Foreskin keratinocyte (primary cell): ENCODE measurements at places on chromosomes 7 and 10.
A peak's percentile ranks its signal among the peaks of the same experiment; 100 is the strongest.

GRCh38 chr7:155260498-155260872, 37.2 kb upstream of the INSIG1 start:
- no peak for DNase-seq

GRCh38 chr10:37534166-37534565, 323.2 kb downstream of the ZNF248 start:
- no peak for DNase-seq

- peak; percentile 0 for DNase-seq
Observed at GRCh38 chr7:92421676-92422435, 25.4 kb upstream of the GATAD1 start.

DNA sequence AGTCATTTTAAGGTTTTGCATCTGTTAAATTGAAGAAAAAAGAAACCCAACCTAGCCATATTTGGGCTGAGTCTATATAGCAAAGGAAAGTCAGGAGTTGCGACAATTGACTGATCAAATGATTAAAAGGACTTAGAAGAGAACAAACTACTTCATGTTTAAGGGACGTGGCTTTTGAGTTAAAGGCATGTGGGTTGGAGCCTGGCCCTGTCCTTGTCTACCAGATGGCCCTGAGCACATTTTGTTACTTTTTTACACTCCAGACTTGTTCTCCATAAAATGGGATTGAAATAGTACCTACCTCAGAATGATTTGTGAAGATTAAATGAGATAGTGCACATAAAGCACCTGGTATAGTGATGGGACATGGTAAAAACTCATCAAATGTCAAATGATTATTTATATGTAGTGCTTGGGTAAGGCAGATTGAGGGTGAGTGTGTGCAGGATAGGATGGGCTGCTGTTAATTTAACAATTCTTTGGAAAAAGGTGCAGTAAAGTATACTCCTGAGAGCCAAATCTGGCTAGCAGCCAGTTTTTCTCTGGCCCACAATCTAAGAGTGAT, 168.3 kb downstream of the KIF20B start:
- no peak for DNase-seq

GRCh38 chr10:89679986-89680385, 21.4 kb upstream of the KIF20B start:
- no peak for DNase-seq

GRCh38 chr10:96266118-96266770, 5.1 kb downstream of the BLNK start:
- no peak for DNase-seq

GRCh38 chr7:155580367-155580766, 34.0 kb upstream of the CNPY1 start:
- no peak for DNase-seq

DNA sequence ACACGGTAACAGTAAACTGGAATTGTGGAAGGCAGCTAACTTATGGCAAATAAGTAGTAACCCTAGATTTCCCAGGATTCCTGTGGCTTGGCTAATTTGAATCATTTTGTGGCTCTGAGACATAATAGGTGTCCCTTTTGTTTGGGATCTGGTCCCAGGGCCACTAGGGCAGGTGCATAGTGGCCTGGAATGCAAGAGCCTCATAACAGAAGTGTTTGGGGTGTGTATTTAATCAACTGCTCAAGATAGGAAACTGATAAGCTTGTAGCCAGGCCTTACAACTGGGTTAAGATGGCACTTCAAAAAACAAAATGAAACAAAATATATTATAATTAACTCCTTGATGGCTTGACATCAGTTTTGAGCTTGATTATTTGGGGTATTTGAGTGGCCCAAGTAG, 541.8 kb downstream of the ETV1 start:
- DNase-seq, result no peak

GRCh38 chr7:65809982-65810288, 62.9 kb upstream of the VKORC1L1 start:
- no peak for DNase-seq

- DNase-seq, result no peak
Observed at GRCh38 chr10:75755528-75755927, 324.1 kb downstream of the LRMDA start.

- DNase-seq, result no peak
Observed at GRCh38 chr7:101823096-101823495, 5.7 kb downstream of the CUX1 start.

DNA sequence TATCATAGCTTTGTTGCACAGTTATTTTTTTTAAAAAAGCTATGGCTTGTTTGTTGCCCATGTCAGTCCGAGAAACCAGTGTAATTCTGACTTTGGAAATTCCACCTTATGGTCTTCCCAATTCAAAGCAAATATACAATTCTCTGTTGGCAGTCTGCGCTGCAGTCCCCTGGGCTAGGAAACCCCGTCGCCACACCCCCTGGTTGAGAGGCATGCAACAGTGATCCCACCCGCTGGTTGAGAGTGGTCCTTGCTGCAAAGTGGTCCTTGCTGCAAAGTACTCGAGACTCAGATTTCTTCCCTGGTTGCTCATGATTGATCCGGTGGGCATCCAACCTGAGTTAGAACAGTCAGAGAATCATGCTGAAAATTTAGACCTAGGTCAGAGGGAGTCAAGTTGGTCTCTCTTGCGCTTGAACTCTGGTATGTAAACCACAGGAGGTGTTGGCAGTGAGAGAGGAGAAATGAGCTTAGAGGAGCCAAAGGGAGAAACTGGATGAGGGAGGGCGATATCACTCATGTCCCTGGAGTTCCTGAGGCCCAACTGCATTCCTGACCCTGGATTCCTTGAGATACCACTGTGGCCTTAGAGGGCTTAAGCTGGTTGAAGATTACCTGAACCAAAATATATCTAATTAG, 45.0 kb upstream of the STK17A start:
- DNase-seq, result no peak

- no peak for DNase-seq
Observed at GRCh38 chr7:131067220-131067619, 260.5 kb upstream of the MKLN1 start.

DNA sequence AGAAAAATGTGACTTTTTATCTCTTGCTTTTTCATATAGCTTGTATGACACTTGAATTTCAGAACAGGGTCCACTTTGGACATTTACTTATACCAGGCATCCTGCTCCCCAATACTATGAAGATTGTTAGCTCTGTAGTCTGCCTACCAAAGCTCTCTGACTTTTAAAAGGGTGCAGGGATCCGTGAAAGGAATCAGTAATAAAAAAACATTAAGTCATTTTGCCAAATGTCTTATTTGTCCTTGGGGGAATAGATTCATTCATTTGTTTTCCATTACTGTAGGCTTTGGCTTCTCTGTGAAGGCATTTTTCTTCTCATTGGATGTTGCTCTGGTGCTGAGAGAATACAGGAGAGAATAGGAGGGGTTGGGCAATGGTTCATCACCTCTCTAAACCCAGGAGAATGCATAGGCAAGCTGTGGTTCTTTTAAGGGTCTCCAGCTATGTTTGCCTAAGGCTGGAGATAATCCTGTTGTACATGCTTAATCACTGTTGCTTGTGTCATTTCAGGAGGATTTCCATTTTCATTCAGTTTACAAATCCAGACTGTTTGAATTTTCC, 103.5 kb downstream of the SRI start:
- no peak for DNase-seq

DNA sequence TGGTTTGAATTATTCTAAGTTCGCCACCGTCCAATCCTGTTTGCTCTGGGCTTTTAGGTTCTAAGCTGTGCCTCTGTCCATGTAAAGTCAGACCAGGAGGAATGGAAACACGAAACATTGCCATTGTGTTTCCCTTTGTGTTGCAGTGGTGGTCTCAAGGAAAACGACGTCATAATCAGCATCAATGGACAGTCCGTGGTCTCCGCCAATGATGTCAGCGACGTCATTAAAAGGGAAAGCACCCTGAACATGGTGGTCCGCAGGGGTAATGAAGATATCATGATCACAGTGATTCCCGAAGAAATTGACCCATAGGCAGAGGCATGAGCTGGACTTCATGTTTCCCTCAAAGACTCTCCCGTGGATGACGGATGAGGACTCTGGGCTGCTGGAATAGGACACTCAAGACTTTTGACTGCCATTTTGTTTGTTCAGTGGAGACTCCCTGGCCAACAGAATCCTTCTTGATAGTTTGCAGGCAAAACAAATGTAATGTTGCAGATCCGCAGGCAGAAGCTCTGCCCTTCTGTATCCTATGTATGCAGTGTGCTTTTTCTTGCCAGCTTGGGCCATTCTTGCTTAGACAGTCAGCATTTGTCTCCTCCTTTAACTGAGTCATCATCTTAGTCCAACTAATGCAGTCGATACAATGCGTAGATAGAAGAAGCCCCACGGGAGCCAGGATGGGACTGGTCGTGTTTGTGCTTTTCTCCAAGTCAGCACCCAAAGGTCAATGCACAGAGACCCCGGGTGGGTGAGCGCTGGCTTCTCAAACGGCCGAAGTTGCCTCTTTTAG, 46.3 kb upstream of the DMBT1 start:
- no peak for DNase-seq

DNA sequence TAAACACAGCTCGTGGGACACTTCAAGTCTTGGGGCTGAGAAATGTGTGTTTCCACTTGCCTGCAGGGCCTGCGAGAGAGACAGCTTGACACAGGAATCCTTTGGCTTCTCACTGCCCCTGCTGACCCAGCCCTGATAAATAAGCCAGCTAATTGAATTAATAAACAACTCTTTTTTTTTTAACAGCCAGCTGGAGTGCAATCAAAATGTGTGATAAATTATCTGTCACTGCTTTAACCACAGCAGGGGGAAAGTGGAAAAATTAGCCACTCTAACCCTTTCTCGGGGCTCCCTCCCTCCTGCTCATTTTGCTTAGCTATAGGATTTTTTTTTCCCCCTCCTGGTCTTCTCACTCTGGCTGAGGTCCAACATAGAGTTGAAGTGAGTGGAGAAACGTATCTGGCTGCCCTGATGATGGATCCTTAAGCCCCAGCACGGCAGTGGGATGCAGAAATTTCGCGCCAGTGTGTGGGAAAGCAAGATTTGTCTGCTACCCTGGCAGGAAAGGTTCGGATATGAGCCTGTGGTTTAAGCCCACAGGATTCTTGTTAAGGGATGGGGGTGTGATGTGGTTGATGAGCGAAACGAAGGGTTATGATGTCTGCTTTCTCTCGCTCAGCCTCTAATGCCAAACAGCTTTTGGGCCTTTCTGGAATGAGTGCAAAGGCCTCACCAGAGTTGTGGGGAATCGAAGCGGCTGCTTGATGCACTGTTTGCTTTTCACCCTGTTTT, 173.8 kb downstream of the TRIL start:
- DNase-seq, result no peak

- DNase-seq, result no peak
Observed at GRCh38 chr7:27349621-27350020, 107.0 kb downstream of the EVX1 start.

- DNase-seq, result no peak
Observed at GRCh38 chr7:77338883-77339629, 77.1 kb downstream of the GSAP start.

DNA sequence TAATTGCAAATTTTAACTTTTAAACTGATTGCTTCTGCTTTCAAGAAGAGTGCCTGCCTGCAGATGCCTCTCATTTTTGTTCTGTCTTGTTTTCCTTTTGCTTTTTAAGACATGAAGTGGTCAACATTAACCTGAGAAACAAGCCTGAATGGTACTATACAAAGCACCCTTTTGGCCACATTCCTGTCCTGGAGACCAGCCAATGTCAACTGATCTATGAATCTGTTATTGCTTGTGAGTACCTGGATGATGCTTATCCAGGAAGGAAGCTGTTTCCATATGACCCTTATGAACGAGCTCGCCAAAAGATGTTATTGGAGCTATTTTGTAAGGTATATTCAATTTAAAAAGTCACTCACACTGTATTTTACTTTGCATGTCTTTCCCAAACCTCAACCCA, 8.8 kb downstream of the GSTO2 start:
- DNase-seq, result no peak

DNA sequence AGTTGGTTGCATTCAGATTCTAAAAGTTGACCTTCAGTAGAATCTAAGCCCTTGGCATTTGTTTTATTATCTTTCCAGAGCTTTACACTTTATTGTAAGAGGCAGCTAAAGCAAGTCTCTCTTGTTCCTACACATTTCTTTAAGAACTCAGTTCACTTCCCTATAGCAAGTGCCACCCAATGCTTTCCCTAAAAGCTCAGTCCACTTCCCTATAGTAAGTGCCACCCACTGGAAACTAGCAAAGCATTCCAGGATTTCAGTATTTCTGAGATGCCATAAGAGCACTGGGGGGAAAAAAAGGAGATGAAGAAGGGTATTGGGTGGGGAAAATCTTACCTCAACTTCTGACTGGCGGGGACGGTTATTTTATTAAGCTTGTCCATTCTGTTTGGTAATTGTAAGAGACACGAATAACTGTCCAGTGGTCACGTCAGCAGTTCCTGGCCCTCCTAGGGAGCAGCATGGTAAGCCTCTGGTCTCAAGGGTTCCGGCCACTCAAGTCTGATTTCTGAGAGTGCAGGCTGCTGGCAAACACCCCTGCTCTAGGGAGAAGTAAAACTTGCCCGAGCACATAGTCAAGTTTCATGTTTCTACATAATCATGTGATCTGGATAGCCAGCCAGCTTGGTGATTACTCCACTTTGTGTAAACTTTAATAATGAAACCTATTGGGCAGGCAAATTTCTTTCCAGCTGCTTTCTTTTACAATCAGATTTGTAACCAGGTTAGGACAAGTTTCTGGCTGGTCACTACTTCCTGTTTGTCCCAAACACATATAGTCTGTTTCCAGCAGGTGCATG, at the start of gene BLNK:
TSS of gene BLNK (minus strand) at position 554 of the 800 bp plus-strand sequence. CDS start at position 383, 171 bp downstream.
- peak; percentile 60 for DNase-seq

- no peak for DNase-seq
Observed at GRCh38 chr7:158128572-158128971, 459.1 kb downstream of the PTPRN2 start.

- DNase-seq, result no peak
Observed at GRCh38 chr10:24039897-24040296, 169.0 kb upstream of the KIAA1217 start.

GRCh38 chr10:71838264-71839211, 12.5 kb downstream of the PSAP start:
- DNase-seq, result peak; percentile 97

- DNase-seq, result no peak
Observed at GRCh38 chr7:20183086-20183485, 34.1 kb downstream of the MACC1 start.

DNA sequence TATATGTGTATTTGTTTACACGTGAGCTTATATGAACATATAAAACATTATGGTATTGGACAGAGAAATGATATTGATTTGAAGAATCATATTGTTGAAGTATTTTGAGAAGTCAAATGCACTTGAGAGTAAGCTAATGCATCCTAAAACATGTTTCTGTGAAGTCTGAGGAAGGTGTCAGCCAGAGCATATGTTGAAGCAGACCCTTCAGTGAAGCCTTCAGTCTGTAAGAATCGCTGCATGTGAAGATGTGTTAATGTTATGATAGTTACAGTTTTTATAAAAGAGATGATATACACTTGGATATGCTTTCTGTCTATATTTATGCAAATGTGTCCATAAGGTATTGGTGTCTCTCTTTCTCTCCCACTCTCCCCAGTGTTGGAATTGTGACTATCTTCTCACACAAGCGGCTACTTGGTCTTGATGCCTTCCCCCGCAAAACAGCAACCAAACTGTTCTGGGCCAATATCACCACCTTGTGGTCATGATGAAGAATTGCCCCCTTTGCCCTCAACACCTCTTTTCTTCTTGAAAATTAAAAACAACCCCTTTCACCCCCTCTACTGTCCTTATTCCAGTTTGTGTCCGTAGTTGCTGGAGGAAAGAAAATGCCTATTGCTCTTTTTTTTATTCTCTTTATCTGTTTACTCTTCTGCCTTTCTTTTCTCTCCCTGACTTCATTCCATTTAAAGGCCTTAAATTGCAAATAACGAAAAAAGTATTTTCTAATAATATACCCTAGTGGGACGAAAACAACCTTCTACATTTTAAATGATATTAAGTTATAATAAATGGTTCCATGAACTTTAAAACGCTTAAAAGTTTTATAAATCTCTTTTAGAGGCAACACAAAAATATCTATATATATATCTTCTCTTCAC, 64.9 kb downstream of the IKZF1 start:
- DNase-seq, result no peak

GRCh38 chr7:141462958-141463357, 88.3 kb upstream of the AGK start:
- DNase-seq, result no peak
